ENCODE measurements at places on chromosomes 16 and 17.

DNA sequence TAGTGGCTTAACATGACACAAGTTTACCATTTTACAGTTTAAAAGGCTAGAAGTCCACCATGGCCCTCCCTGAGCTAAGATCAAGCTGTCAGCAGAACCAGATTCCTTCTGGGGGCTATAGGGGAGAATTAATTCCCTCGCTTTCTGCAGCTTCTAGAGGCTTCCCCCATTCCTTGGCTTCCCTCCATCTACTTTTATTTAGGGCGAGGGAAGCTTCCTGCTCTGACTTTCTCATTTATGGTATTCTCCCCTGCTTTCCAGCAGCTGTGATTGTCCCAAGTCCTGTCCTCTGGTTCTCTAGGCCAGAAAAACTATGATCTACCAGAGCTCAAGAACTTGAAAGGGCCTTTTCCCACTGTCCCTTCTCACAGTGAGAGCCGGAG is 4.3 kb downstream of the CETP start:
- DNase-seq, result no peak

DNA sequence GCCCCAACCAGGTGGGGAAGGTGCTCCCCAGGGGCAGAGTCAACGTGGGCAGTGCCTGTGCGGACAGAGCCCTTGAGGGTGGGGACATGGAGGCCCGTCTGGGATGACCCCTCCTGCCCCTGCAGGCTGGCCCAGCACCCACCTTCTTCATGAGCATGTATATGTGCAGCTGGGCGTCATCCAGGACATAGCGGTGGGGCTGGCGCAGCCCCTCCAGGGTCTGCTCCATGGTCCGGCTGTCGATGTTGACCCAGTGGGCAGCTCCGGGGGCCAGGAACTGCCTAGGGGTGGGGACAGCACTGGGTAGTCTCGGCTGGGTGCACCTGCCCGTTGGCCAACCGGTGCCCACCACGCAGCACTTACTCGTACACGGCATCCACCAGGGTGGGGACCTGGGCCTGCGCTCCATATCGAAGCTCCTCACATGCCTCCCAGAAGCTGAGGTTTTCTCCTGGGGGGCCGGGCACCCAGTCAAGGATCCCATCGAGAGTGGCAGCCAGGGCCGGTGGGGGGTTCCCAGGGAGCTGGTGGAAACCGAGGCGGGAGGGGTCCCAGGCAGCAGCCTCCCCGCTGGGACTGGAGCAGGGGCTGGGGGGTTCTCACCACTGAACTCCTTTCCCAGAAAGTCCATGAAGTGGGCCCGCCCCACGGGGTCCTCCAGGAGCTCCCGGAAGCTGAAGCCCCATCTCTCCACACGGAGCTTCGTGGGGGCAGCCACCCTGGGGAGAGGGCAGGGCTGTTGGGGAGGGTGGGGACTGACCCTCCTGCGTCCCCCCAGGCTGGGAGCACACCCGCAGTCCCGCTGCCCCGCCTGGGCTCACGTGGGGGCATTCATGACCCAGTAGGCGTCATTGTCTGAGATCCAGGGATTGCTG is 5.1 kb downstream of the RGS11 start:
- no peak for DNase-seq

- DNase-seq, result no peak
These were observed 52.5 kb downstream of the SHISA6 start for GRCh38 chr17:11293480-11293879.

- no peak for DNase-seq
These were observed 105.0 kb downstream of the XYLT1 start for GRCh38 chr16:17365591-17366298.

- DNase-seq, result peak; percentile 74
These were observed 80.9 kb downstream of the ARHGAP23 start for GRCh38 chr17:38508954-38509771.

DNA sequence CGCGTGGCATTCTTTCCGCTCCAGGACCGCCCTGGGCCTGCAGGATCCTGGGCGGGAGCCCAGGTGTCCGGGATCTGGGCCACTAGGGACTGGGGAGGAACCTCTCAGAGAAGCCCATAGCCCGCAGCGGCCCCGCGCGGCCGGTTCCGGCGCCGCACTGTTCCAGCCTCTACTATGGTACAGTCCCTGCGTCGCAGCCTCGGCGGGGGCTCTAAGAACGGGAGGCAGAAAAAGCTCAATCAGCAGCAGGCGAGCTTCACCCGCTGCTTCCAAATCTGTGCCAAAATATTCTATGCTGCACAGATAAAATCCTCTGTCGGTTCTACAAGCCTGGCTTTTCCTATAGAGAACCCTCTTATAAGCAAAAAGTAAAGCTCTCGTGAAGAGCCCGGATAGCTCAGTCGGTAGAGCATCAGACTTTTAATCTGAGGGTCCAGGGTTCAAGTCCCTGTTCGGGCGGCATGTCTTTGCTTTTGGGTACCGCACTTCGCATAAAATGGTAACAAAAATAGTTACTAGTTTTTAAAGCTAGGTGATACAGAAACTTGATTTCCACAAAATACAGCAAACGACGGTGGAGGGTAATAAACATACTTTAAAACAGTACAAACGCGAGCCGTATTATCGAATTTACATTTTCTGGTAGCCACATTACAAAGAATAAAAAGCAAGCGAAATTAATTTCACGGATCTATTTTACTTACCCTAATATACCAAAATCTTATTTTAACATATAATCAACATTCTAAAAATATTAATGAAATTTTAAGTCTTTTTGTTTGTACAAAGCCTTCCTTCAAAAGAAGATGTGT is 661 bp upstream of the ALOXE3 start:
- DNase-seq, result peak; percentile 84

DNA sequence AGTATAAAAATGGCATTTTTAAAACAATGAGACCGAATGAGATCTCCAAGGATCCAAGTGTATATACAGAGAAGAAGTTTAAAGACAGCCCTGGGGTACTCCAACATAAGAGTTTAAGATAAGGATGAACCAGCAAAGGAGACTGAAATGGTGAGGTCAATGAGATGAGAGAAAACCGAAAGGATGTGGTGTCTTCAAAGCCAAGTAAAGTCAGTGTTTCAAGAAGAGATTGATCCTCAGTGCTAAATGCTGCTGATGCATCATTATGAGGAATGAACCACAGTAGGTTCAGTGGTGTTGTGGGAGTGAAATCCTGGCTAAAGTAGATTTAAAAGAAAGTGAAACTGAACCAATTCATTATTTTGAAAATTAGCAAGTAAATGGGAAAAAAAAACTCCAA is 38.1 kb upstream of the NLK start:
- DNase-seq, result no peak

GRCh38 chr17:32356750-32357149 is 6.8 kb downstream of the ZNF207 start:
- no peak for DNase-seq

GRCh38 chr17:6286233-6286632 is 148.7 kb downstream of the AIPL1 start:
- no peak for DNase-seq

Data from RKO (cell line).